Foreskin melanocyte (primary cell): ENCODE measurements at places on chromosomes 7 and 10.
A peak's percentile ranks its signal among the peaks of the same experiment; 100 is the strongest.

DNA sequence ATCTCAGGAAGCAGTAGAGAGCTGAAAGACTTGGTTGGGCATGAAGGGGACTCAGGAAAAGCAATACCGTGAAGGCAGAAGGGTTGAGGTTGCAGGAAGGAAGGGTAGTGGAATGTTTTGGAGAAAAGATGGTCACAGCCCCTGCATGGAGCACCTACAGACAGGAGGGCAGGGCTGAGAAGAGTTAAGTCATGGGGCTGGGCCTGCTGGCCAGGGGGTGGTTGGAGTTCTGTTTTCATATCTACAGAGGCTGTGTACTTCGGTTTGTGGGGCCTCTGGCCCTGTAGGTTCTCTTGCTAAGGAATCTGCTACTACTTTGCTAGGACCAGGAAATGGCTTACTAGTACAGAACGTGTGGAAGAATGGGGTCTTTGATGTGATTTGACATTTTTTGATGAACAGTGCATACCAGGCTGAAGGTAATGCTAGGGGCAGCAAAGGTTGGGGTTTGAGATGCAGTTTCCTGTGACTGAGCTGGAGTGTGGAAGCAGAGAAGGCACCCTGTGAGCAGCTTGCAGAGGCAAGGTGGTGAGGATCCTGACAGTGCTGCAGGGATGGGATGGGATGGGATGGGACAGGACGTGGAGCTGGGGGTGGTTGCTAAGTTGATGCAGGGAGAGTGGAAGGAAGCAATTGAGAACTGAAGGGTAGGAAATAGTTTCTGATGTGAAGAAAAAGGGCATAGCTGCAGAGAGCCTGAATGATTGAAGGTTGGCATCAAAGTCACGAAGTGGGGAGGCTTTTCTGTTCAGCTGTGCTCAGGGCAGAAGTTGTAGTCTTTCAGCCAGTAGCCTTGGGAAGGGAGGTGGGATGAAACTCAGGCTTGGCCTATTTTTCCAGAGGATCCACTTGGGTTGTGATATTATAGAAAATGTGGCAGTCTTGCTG is 7.8 kb downstream of the RPS24 start:
- DNase-seq, result no peak

DNA sequence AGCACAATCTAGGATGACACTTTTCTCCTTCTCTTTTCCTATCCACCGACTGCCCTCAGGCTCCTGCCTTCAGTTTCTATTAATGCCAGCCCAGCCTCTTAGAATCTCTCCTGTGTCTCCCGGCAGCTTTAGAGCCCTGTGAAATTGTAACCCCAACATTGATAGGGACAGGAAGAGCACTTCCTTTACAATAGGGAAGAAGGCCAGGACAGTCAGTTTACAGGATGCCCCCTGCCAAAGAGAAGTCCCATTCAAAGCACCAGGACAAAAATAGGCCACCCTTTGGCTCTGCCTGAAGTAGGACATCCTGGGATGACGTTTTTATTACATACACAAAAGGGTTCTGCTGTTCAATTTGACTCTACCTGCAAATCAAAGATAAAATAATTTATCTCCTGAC is 64.7 kb upstream of the ANK3 start:
- no peak for DNase-seq

- DNase-seq, result no peak
These were observed at the start of gene TES for GRCh38 chr7:116210345-116211005. TSS of gene TES (plus strand) at chr7:116210539. CDS start at chr7:116210708, 169 bp downstream.

- no peak for DNase-seq
These were observed 67.9 kb downstream of the CACNA2D1 start for GRCh38 chr7:82375713-82376112.

DNA sequence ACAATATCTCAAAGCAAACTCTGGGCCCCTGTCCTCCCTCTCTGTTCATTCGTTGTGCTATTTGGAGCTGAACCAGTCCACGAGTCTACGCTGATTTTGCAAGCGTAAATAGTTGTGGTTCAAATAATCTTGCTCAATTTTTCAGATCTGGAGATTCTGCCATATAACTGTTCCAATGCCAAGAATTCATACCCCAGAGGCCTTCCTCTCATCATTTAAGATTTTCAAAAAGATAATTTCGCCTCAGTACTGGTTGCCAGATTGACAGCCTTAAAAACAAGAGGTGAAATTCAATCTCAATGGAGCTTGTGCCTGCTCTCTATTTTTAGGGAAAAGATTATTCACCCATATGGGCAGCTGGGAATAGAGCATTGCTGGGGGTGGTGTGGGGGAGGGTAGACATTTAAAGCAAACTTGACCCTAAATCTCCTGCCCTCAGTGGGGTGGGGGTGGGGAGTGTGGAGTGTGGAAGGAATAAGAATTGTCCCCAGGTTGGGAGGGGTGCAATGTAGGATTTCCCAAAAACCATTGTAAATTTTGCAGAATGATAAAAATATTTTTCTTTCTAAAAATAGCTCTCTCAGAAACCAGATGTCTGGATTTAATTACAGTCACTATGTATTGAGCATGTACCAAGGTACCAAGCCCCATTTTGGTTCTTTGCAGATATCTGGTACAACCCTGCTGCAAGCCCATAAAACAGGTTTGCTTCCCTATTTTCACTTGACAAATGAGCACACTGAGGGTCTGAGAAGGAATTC is 104.7 kb upstream of the EEPD1 start:
- peak; percentile 78 for DNase-seq

DNA sequence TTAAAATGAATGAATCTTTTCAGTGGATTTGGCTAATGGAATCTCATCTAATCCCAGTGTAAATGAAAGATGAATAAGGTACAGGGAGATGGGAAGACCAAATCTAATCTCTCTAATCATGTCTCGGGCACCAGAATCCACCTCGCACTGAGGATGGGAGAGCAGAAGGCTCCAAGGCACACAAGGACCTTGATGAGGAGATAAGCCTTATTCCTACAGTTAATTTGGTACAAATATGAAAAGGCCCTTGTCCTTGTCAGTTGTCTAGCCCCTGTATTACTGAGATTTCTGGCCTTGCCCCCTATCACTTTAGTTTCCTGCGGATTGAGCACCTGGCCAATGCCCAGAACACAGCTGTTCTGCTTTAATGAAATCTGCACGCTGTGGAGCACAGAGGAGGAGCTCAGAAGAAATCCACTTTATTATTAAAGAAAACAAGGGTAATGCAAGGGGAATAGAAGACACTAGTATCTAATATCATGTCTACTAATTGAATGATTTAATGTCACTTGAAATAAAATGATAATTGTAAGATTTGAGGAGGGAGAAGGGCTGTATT is 321.4 kb upstream of the HGF start:
- DNase-seq, result no peak

DNA sequence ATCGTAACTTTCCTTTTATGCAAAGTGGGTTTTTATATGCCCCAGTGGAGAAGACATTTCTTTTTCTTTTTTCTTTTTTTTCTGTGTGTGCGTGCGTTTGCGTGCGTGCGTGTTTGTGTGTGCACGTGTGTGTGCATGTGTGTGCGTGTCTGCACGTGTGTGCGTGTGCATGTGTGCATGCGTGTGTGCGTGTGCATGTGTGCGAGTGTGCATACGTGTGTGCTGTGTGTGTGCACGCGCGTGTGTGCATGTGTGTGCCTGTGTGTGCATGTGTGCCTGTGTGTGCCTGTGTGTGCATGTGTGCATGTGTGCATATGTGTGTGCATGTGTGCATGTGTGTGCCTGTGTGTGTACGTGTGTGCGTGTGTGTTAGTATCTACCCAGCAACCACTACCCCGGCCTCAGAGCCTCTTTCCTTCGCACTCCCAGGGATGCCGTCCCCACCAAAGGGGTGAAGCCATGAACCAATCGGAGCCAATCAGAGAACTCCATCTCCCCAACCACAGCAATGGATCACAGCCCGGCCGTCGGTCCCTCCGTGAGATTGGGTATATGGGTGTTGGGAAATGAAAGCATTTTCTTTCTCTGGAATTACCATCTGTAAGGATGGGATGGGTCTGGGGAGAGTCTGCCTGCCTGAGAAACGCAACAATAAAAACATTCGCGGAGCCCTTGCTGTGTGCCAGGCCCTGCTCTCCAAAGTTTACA is 92.3 kb downstream of the ELFN1 start:
- DNase-seq, result no peak

DNA sequence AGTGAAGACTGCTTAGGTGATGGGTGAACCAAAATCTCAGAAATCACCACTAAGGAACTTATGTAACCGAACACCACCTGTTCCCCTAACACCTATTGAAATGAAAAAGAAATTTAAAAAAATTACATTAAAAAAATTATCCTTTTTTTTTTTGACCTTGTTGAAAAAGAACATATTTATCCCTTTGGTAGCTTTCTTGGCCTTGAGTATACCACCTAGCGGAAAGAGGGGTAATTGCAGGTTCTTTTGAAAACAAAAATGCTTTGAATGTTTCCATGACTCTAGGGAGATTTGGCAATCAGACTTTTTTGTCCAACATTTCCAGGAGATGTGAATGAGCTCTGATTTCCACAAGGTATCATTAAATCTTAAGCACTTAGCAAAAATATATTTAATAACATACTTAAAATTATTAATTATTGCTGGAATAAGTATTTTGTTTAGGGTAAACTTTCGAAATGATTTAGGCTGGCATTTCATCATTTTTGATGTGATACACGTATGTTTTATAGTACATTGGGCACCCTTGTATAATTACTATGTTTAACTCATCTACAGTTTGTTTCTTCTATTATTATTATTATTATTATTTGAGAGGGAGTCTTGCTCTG is 47.0 kb upstream of the ELMO1 start:
- no peak for DNase-seq

GRCh38 chr10:17213646-17214349 is 12.3 kb upstream of the TRDMT1 start:
- no peak for DNase-seq
